ENCODE measurements at places on chromosomes 11 and 22. TPM values are rescaled to one million over a fixed set of nuclear protein-coding genes. Genes with fewer than 3 reads are reported as not detected.
A peak's percentile ranks its signal among the peaks of the same experiment; 100 is the strongest.

The GP1BB gene
- 11.0 TPM for total RNA-seq

The OR52I2 gene
- not detected for total RNA-seq

The PHOX2A gene
- total RNA-seq = not detected

The XKR3 gene
- 0.54 TPM for total RNA-seq

The KCNQ1OT1 gene
- 2.7 TPM for total RNA-seq

The NXF1 gene
- total RNA-seq = 62.2 TPM

The FOLR2 gene
- under 0.01 TPM for total RNA-seq

DNA sequence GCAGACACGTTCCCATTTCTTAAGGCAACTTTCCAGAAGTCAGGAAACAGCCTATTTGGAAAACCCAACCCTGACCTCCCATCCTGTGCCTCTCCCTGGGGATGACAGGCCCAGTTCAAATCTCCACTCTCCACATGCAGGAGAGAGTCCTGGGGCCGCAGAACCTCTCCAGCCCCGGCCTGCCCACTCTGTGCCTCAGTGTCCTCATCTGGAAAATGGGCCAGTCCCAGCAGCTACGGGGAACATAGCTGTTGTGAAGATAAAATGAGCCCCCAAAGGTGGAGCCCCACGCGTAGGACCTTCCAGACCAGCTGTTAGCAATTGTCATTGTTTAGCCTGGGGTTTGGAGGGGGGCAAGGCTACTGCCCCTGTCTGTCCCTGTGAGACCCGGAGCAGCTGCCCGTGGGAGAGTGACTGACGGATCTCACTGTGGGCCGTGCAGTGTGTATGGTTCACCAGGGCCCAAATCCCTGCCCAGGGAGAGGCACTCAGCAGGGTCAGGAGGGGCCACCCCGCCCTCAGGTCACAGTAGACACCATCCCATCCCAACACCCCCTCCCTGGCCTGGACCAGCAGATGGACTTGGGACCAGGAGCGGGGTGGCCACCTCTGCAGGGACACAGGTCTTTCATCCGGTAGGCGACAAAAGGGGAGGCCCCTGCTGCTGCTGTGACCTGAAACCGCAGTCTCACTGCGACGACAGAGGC, 145.9 kb downstream of the CTTN start:
- no peak for DNase-seq

DNA sequence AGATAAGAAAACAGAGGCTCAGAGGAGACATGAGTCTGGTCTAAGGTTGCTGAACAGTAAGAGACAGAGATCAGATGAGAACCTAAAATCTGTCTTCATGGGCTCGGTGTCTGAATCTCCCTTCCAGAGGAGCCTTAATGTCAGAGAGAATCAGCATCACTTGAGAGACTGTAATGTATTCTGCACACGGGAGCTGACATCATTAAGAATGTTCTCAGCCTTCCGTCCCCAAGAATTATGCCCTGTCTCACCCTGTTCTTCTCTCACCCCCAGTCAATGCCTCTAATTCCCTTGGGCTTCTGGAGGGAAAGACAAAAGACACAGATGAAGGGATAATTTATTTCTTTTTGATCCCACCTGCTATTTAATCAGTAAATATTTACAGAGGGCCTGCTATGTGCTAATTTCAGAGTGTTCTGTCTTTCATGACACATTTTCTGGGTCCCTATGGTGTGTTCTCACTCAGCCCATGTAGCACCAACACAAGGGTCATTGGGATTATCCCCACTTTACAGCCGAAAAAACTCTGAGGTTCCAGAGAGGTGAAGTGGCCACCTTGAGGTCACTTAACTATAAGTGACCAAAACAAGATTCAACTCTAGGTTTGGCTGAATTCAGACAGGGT, 61.8 kb downstream of the CD82 start:
- DNase-seq = no peak

GRCh38 chr11:13885083-13885482, 77.4 kb upstream of the SPON1 start:
- no peak for DNase-seq

GRCh38 chr22:25546751-25547150, 17.7 kb upstream of the GRK3 start:
- DNase-seq = no peak

DNA sequence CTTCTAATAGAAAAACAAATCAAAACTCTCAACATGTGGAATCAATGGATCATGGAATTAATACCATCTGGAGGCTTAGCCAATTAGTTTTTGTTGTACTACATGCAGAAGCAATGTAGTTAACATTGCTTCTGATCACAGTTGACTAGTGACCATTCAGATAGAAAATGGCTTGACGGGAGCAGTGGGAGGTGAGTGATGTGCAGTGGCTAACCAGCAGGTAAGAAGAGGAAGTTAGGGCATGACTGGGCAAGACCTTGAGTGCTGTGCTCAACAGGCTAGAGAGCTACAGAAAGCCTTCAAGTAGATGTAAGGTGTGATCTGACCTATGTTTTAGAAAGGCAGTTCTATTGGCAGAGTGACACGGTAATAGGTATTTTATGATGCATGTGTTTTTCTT, 60.7 kb upstream of the ALKBH3 start:
- DNase-seq = no peak

- peak; percentile 42 for DNase-seq
These were observed 37.2 kb upstream of the ETS1 start for GRCh38 chr11:128624269-128625175.

GRCh38 chr22:41912338-41913039, 2.4 kb downstream of the SHISA8 start:
- no peak for DNase-seq

- DNase-seq = peak; percentile 62
These were observed 117.6 kb downstream of the ARHGAP8 start for GRCh38 chr22:44870021-44870420.

GRCh38 chr11:114160894-114161293, 101.4 kb downstream of the ZBTB16 start:
- DNase-seq = no peak

DNA sequence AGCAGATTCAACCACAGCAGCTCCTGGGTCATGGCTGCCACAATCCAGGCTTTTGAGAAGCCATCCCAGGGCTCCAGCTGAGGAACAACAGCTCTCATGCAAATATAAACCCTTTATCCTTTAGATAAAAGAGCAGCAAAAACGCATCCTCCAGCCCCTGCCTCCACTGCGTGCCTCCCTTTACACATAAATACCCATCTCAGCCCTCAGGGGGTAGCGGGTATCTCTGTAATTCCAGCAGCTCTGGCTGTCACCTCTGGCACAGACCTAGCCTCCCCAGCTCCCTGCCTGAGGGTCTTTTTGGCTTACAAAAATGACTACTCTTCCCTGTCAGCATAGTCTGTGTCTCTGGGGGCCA, 21.6 kb downstream of the LMO1 start:
- no peak for DNase-seq
